Foreskin fibroblast (primary cell): ENCODE measurements at places on chromosomes 3 and 15.
A peak's percentile ranks its signal among the peaks of the same experiment; 100 is the strongest.

DNA sequence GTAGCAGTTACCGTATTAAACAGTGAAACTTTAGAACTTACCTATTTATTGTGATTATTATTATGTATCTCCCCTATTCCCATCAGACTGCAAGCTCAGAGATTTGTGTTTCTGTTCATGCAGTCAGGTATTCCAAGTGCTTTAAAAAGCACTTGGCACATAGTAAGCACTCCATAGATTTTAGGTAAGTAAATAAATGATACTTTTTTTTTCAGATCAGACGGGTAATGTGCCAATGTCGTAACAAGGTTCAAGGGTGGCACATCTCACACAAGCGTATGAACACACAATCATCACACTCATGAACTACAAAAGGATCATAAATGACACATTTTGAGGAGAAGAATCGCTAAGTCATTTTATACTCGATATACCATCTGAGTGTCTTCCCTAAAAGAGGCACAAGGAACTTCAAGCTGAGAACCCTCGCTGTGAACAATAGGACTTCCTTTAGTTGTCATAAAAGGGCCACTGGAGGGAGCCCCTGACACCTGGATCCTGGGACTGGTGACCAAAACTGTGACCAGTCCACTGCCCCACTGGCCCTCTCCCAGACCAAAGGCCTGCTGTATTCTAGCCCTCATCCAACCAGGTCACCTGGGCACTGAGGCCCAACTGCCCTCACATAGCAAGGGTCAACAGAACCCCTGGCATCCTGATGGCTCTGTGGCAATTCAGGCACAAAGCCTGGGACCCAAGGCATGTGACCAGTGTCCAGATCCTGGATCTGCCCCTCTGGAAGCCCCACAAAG lies 32.1 kb downstream of the KIF9 start:
- peak; percentile 49 for DNase-seq

DNA sequence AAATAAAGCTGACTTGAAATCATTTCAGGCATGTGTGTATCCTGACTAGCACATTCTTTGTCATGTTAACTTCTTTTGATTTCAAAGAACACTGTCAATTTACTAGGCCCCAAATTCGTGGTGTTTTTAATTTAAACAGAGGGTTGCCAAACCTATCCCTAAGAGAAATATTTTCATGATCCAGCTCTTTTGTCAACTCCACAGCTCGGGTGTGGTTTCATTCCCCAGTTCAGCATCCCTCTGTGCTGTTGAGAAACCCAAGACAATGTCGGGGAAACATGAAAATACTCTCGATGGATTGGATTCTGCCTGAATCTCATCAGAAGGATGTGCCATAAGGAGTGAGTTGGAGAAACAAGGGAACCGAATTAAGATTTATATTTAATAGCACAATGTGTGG lies 84.4 kb upstream of the PHLDB2 start:
- DNase-seq: no peak

GRCh38 chr3:35677797-35678196 lies 38.5 kb downstream of the ARPP21 start:
- peak; percentile 61 for DNase-seq

DNA sequence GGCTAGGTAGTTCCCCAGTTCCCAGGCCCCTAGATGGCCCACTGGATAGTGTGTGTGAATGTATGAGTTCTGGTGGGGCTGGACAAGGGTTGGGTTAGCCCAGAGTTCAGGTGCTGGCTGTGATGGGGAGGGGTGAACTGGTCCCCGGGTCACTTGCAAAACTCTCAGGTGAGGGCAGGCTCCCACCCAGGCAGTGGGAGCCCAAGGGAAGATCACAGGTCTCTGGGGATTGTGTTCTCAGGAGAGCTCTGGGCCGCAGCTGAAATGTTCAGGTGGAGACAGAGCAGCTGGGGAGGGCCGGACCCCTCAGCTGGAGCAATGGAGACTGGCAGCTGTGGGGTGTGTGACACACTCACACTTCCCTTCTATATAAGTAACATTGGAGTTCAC lies 12.8 kb upstream of the FAM98B start:
- DNase-seq: no peak

GRCh38 chr3:32334675-32335074 lies 57.0 kb upstream of the CMTM7 start:
- no peak for DNase-seq

- DNase-seq: no peak
Observed at GRCh38 chr3:152395764-152396163, 127.0 kb downstream of the MBNL1 start.
